AG04449 (cell line): ENCODE measurements at places on chromosomes 13 and 19.
A peak's percentile ranks its signal among the peaks of the same experiment; 100 is the strongest.

DNA sequence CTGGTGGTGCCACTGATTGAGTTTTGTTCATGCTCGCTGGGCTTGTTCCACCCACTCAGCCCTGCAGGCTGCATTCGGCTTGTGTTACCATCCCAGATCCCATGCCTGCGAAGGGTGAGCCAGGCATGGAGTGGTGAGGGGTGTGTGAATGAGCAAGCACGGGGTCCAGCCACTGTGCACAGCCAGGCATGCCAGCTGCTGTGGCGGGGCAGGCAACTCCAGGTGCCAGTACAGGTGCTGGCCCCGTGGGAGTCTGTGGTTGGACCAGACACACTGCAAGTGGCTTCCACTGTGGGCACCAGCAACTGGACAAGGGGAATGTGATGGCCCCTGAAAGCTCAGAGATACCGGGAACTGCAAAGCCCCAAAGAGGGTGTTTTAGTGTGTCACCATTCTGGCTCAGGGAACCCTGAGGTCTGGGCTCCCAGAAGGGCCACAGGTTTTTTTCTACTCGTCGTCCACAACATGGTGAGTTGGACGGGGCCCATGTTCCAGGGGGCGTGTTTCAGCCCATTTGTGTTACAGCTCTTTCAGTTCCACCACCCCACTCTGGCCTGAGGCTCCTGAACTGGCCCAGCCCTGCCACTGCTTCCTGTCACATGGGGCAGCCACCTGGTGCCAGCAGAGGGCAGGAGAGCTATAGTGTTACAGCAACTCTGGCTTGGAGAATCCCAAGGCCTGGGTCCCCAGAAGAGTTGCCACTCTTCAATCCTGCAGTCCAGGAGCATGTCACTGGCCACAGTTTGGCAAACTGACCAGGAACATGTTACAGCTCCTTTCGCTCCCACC is 217.0 kb upstream of the OBI1 start:
- DNase-seq, result no peak

DNA sequence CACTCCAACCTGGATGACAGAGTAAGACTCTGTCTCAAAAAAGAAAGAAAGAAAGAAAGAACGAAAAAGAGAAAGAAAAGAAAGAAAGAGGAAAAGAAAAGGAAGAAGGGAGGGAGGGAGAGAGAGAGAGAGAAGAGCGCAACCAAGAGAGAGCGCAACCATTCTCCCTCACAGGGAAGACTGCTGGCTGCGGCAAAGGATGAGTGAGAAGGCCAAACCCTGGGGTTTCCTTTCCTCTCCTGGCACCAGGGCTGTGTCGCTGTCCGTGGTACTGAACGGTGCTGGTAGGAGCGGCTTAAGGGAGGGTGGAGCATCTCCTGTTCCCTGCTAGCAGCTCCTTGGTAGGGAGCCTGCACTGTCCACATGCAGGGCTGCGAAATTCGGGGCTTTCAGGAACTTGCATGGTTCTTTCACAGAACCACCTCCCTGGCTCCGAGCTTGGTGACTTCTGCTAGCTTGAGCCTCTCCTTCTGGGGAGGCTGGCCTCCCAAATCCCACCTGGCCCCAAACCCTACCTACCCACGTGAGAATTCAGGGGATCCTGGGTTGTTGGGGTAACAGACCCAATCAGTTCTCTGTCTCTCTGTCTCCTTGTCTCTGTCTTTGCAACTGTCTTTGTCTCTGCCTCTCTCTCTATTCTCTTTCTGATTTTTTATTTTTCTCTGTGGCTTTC is 51.1 kb upstream of the ZNRF4 start:
- peak; percentile 5 for DNase-seq

DNA sequence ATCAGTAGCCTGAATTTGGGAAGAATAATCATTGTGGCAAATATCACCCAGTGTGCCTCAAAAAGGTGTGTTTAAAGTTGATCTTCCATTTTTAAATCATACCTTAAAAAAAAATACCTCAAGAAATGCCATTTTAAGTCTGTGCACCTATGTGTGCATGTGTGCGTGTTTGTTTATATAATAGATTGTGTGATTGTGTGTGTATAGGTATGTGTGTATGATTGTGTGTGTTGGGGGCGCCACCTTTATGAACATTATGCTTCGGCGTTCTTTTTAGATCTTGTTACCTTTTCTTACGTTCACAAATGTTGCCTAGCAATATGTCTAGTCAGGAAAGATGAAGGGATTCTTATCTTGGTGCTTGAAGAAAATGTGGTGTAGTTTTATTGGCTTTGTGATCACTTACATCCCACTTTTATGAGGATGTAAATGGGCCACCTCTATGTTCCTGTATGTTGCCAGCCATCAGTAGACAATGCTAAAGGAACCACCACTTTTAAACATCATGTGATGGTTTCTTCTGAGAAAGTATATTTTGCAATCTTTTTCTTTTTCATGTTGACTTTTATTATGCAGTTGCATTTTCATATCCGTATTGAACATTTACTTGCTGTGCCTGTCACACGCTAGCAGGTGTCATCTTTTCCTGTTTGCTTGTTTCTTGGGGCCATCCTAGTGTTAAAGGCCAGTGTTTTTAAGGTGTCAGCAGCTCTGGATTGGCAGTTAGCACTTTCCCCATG is 2.2 kb upstream of the IRS2 start:
- DNase-seq, result no peak

- no peak for DNase-seq
These were observed 695 bp downstream of the TICAM1 start for GRCh38 chr19:4830768-4831265.

GRCh38 chr19:17235971-17236777 is 9.5 kb downstream of the NR2F6 start:
- no peak for DNase-seq

- DNase-seq, result no peak
These were observed 233.9 kb downstream of the ZIC5 start for GRCh38 chr13:99737481-99738245.
